ENCODE measurements at places on chromosomes 2 and 18.

DNA sequence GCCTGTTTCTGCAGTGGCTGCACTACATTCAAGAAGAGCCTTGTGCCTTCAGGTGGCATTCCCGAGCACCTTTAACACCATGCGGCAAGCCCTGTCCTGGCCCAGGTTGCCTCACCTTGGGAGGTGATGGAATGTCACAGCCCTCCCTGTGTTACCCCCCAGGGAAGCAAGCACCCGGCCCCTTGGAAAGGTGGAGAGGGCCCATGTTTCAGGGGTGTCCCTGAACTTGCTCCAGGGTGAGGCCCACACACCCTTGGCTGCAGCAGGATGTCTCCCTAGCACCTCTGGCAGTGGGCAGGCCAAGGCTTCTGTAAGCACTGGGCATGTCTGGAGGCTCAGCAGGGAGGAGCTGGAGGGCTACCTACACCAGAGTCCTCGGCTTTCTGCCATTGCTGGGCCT is 29.3 kb upstream of the ACAA2 start:
- DNase-seq = no peak

- no peak for DNase-seq
Observed at GRCh38 chr2:201452058-201452921, 750 bp downstream of the STRADB start.

DNA sequence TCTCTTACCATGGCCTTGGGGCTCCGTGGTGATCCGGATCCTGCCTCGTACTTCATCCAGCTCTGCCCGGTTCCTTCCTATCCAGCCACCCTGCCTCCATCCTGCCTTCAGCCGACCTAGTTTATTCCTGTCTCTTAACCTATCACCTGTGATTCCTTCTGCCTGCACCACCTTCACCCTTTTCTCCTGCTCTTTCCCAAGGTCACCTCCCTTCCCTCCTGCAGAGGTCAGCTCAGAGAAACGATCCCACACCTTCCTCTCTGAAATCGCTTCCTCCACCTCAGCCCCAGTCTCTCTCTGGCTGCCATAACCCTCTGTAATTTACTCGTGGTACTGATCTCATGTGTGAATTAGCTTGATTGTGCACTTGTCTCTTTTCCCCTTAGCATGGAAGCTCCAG is 23.5 kb upstream of the LAPTM4A start:
- no peak for DNase-seq

- DNase-seq = no peak
Observed at GRCh38 chr2:62794791-62795190, 89.3 kb downstream of the EHBP1 start.

DNA sequence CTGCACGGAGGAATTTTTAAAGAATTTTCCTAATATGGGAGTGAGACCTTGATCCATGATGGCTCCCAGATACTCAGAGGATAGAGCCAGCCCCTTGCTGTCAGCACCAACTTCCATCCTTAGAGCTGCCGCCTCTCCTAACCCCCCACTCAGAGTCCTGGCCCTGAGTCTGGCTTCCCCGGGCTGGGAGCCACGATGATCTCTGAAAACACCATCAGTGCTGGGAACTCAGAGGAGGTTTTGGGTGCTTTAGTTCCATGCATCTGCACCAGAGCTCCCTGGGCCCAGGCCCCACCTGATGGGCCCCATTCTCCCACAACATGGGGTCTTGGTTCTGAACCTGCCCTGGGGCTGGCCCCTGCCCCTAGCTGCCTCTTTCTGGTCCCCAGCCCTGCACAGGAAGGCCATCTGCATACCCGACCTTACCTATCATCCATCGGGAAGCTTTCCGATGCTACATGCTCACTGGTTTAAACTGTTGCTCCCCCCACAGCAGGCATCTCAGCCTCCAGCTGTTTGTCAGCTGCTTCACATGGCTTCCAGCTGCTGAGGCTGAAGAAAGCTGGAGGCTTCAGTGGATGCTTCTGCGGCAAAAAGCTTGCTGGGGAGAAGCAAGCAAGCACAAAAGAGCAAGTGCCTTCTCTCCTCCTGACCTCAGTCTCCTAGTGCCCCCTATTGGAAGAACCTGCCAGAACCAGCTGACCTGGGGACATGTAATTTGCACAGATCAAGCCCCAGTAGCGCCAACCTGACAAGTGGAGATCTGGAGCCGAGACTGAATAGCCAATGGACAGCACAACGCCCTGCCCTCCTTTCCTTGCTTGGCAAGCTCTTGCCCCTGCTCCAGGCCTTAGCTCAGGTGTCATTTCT is 24.2 kb upstream of the RHOB start:
- DNase-seq = no peak

- DNase-seq = no peak
Observed at GRCh38 chr2:68279691-68280090, 27.4 kb upstream of the PPP3R1 start.

GRCh38 chr2:239767021-239767905 is 257.9 kb downstream of the NDUFA10 start:
- no peak for DNase-seq

- no peak for DNase-seq
Observed at GRCh38 chr2:20649576-20649975, 1.3 kb downstream of the HS1BP3 start.

DNA sequence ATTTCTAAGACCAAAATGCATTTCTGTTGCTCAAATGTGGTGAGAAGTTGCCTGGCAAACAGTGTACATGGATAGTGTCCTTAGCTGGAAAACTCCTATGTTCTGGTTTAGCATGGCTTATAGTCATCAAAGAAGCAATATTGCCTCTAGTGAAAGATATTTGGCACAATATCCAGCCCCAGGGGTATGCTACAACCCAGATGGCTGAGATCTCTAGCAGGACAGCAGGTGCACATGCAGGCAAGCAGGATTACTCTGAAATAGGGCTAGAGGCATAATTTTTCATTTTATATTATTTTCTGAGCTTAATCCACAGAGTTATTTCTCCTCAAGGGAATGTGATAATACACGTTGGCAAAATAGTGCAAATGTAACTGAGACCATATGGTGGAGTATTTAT is 34.0 kb downstream of the CCDC195 start:
- DNase-seq = no peak

DNA sequence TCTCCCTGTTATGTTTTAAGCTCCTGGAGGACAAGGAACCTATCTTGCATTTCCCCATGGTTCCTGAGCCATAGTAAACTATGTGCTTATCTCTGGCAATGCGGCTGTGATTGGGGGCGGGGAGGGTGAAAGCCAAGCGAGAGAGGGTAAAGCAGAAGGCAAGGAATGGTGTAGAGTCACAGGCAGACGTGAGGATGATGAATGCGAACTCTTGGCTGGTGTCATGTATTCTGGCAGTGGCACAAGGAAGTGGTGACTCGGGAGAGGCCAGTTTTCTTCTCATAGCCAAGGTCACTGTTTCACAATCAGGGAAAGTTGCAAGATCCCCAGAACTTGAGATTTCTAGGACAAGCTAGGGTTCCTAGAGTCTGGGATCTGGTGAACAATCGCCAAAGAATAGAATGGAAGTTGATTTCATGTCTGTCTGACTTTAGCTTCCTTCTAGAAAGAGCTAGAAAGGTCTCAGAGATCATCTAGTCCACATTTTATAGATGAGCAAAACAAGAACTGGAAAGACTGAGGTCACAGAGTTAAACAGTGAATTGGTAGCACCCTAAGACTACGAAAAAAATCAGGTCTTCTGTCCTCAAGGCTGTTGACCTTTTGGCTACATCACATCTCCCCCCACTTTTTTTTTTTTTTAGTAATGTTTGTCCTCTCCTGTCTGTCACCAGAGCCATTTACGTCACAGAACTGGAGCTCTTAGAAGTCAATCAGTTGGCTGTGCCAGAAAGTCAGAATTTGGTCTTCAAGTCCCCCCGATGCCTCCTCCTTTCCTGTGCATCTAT is 137.0 kb downstream of the BCL11A start:
- DNase-seq = no peak

DNA sequence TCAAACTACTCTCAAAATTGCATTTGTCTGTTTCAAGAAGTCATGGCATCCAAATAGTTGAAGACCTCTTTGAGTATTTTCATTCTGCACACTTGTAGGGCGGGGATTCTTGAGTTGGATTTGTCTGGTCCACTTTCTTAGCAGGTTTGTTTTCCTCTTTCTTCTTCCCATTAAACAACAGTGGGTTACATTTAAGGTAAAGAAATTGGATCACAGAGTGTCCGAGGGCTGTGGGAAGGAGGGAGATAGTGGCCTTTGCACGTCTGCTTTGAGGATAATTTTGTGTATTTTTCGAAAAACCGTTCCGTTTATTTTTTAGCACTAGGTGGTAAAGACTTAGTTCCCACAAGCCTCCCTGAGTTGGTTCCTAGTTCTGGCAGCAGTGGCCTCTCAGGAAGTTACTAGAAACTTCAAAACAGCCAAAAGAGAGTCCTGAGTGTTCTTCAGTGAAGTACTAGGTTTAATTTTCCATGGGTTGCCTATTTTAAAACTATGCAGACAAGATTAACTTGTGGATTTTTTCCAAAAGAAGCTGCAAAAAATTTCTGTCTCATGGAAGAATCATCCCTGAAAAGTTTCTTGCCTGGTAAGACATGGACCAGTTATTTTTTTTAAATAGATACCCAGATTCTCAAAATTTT is 107.9 kb downstream of the CDC42EP3 start:
- no peak for DNase-seq

GRCh38 chr2:181106229-181106628 is 125.8 kb downstream of the UBE2E3 start:
- DNase-seq = no peak

GRCh38 chr2:24887307-24887874 is 32.6 kb downstream of the ADCY3 start:
- DNase-seq = no peak

GRCh38 chr2:174080672-174081121 is 115.5 kb upstream of the SP3 start:
- no peak for DNase-seq

- DNase-seq = no peak
Observed at GRCh38 chr18:36446059-36446458, 148.5 kb downstream of the FHOD3 start.

GRCh38 chr2:195782156-195782555 is 125.1 kb downstream of the SLC39A10 start:
- DNase-seq = no peak

GRCh38 chr2:82239176-82239575 is 1934.6 kb upstream of the LRRTM1 start:
- DNase-seq = no peak

- DNase-seq = no peak
Observed at GRCh38 chr2:64538764-64539433, 14.8 kb downstream of the AFTPH start.
